GM12878 (cell line): ENCODE measurements at places on chromosomes 3 and 15.

DNA sequence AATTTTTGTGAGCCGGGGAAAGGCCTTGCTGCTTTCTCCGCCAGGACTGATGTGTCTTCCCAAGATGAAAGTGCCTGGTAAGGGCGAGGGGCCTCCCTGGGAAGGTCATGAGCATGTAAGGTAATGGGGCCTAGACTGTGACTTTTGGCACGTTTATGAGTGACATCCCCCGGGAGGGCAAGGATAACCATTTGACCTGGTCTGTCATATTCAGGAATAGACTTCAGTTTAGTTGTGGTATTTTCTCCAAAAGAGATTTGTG lies 631 bp upstream of the CNBP start:
- DNase-seq = no peak

- no peak for DNase-seq
Observed at GRCh38 chr3:130259166-130259874, 86.2 kb upstream of the COL6A5 start.

- DNase-seq = no peak
Observed at GRCh38 chr3:37310666-37311050, 136.3 kb upstream of the LRRFIP2 start.

DNA sequence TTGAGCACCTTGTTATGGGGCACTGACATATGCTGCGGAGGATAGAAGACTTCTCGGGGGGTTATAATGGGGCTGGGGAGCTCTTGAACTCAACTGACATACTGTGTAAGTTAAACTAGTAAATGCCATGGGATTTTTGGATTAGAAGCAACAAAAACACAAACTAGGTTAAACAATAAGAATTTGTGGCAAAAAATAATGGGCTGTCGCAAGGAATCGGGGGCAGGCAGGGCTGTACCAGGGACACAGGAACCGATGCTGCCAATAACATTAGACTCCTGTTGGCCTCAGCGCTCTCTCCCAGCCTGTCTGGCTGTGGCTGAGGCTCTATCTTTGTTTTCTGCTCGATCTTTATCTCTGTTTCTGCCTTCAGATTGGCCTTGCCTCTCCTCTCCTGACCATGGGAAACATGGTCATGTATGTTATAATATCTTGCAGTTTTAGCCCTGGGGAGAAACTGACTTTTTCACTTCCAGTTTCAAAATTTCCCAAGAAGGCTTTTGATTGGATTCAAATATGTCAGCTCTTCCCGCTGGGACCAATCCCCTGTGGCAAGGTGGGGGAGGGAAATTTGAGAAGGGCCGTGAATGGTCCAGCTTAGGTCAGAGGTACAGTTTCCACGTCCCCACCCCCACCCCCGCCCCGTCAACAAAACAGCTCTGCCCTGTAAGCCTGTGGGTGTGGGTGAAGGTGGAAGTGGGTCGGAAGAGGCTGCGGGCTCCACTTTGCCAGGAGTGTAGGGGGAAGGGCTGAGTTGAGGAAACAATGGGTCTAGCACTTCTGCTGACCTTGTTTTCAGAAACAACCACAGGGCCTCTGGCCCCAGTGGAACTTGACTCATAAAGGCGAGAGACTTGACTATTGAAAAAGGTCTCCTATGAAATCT lies 161.1 kb upstream of the TBL1XR1 start:
- DNase-seq = peak; percentile 83

DNA sequence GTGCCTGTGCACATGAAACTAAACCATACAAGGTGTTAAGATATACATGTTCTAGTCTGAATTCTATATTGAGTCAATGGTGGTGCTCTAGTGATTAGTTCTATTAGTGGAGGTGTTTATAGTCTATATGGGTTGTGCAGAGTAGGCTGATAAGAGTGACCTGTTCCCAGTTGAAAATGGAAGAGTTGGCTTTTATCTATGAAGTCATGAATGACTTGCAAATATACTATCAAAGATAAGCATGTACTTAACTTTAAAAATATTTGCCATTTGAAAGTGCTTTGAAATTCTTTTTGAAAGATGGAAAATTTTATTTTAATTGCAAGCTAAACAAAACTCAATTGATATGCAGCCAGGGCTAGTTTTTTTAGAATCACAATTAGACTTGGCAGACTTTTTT lies 150.6 kb upstream of the SGO1 start:
- DNase-seq = no peak

- no peak for DNase-seq
Observed at GRCh38 chr15:100687582-100688141, 85.3 kb downstream of the ASB7 start.

DNA sequence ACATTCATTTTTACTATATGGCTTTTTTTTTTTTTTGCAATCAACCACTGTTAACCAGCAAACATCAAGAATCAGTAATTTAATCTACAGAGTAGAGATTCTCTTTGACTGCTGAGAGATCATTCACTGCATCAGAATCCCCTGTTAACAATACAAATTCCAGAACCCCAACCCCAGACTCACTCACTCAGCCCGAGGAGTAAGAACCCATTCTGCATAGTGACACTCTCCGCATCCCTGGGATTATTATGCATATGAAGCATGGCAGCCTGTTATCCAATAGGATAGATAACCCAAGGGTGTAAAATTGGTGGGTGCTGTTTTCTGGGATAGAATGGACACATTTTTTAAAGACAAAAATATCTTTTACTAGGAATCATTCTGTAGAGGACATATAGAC lies 76.3 kb upstream of the CCDC39 start:
- no peak for DNase-seq

GRCh38 chr3:111691293-111691909 lies 96.3 kb upstream of the ZBED2 start:
- DNase-seq = no peak

DNA sequence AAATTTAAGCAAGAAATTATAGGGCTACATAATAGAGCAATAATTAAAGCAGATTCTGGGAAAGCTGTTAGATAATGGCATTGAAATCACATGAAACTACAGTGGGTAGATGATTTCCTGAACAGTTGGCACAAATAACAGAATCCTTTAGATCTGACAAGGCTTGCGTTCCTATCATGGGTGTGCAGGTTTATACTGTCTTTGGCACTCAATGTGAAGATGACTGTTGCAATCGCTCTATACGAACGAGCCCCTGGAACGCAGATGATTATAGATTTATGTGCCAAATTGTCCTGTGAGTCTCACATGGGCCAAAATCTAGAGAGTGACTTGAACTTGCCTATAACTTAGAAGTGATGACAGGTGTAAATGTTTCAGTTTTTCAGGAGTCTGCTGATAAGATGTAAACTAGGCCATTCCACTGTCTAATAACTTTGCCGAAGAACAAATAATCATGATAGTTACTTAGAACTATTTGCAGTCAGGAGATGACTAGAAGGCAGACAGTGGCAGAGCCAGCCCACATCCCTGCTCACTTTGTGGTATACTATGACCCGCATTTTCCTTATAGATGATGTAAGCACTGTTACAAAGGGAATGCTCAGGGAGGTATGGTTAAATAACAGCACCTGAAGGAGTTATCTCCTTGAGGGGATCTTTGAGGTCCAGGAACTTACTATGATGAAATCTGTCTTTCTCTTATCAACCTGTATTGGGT lies 30.5 kb upstream of the TRPC1 start:
- DNase-seq = no peak

- no peak for DNase-seq
Observed at GRCh38 chr15:57035664-57036063, 117.2 kb downstream of the TCF12 start.

DNA sequence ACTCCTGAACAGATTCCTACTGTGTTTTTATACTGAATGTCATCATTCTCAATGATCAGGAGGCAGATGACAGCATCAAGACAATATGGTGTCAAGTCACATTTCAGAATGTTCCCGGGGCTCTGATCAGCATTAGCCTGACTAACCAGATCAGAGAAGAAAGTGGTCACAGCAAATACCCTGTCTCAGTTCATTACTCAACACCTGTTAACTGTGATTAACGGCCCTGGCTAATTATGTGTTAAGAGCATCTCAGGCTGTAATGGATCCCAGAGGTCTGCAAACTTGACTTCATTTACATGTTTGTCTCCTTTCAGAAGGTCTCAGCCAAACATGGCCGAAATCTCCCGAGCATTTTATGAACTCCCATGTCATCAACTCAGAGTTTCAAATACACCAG lies 833.7 kb downstream of the FHIT start:
- no peak for DNase-seq

- DNase-seq = no peak
Observed at GRCh38 chr3:186124592-186124991, 15.7 kb upstream of the ETV5 start.

DNA sequence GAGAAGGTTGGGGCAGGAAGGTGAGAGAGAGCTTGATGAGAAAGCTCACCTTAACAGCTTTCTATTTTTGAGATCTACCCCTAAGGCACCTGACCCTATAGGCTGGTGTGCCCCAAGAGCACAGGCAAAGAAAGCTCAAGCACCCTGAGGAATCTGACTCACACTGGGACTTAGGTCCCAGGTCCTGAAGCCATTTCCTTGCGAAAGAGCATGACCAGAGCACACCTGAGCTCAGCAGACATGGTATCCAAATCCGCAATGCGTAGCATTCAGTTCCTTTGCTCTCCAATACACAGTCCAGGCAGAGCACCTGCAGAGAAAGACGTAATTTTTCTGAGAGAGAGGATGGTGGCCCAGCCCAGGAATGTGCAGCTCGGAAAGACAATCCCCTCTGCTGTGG lies 112.1 kb upstream of the LPP start:
- no peak for DNase-seq

DNA sequence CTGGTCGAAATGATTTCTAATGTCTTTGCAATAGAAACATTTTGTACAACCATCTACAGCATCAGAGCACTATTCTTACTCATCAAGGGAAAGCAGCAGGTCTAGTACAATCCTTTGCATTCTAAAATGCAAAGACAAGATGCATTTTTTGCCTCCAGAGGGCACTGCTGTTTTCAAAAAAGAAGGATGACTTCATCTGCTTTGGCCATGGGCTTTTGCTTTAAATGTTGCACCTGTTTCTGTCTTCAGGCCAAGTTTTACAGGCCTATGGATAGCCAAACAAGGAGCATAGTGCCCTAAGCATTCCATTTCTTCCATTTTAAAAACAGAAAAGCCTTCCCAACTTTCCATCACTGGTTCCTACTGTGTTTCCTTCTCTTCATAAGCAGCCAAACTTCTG lies 3.4 kb downstream of the PARP9 start:
- peak; percentile 63 for DNase-seq

DNA sequence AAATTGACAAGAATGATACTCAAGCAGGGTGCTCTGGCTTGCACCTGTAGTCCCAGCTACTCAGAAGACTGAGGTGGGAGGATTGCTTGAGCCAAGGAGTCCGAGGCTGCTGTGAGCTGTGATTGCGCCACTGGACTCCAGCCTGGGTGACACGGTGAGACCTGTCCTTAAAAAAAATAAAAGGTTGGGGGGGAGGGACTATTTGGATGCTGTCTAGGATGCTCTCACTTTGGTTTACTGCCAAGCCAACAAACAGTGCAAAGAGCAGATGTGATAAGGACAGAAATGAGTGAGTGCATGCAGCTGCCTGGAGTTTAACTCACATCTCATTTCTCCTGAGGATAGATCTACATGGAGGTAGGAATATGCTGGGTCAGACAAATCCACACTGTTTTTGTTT lies 130.0 kb downstream of the FRMD4B start:
- DNase-seq = no peak

GRCh38 chr3:177878957-177879356 lies 657.3 kb upstream of the KCNMB2 start:
- DNase-seq = no peak

DNA sequence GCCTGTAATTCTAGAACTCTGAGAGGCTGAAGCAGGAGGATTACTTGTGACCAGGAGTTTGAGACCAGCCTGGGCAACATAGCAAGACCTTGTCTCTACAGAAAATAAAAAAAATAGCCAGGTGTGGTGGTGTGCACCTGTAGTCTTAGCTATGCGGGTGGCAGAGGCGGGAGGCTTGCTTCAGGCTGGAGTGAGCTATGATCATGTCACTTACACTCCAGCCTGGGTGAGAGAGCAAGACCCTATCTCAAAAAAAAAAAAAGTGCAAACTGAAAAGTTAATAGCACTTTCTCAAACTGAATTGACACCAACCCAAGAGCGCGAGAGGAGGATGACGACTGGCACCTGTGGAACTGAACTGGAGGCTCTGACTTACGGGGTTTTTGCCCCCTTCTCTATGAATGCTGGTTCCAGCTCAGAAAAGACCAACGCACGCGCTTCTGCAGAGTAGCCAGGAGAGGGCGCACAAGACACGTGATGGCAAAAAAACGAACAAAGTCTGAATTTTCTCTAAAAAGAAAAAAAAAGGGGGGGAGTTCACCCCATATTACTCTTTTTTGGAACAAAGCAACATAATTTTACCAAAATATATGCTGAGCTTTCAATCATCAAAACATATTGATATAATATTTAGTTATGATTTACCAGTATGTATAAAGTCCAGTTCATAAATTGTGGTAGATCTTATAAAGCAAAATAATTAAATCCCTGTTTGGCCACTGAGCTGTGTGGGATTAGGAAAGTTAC lies 23.7 kb downstream of the CFAP92 start:
- no peak for DNase-seq

DNA sequence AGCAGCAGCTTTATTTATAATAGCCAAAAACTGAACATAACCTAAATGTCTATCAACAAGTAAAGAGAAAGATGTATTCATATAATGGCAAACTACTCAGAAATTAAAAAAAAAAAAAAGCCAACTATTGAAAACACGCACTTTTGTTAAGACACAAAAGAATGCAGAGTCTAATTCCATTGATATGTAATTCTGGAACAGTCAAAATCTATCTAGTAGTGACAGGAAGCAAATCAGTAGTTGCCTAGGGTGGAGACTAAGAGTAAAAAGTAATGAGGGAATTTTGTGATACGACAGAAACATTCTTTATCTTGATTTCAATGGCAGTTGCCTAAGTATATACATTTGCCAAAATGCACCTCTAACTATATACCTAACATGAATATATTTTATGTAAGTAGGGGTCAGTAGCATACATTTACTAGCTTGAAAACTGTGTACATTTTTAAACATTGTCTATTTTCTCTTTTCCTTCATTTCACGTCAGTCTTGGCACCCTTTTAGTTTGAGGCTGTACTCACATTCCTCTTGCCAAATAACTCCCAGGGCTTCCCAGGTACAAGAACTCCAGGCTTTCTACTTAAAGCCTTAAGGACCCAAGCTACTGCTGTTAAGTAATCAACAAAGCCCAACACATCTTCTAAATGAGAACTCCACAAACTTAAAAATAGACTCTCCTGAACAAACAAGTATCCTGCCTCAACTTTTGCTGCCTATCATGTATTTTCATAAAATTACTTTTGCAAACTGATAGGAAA lies 54.7 kb downstream of the ADAM10 start:
- DNase-seq = no peak

GRCh38 chr15:40953713-40954074 lies 423 bp downstream of the CHAC1 start:
- DNase-seq = no peak

DNA sequence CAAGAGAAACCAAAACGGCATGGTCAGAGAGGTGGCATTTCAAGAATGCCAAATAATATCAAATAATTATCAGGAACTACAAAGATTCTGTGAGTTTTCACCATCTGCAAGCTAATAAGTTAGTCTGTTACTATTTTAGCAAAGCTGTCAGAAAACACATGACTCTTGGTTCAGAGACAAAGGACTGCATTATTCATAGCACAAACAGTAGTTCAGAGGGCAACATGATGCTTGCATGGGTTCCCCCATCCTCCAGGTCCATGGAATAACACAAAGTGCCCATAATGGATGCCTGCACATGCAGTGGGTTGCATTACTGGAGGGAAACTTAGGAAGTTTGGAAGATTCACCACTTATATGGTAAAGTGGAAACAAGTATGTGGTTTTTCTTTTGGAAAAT lies 228.8 kb upstream of the ALCAM start:
- no peak for DNase-seq
